ENCODE measurements at places on chromosomes 1 and 21.

GRCh38 chr1:17232759-17233661 lies 15.9 kb upstream of the PADI3 start:
- no peak for DNase-seq

DNA sequence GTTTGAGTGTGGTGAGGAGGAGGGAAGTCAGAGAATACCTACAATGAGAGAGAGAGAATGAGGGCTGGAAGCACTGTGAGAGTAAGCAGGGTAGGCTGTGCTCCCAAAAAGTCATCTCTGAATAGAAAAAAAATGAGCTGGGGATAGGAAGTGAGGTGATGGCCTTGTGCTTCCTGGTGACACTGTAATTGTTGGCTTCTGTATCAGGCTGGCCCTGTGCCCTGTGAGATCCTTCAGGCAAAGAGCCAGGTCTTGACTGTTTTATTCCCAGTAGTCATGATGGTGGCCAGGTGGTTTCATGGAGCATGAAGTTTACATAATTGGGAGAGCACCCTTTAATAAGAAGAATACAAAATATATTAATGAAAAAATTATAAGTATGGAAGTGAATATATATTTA lies 20.4 kb upstream of the SPATA6 start:
- DNase-seq = no peak

GRCh38 chr1:240956020-240956419 lies 344.1 kb upstream of the GREM2 start:
- no peak for DNase-seq

DNA sequence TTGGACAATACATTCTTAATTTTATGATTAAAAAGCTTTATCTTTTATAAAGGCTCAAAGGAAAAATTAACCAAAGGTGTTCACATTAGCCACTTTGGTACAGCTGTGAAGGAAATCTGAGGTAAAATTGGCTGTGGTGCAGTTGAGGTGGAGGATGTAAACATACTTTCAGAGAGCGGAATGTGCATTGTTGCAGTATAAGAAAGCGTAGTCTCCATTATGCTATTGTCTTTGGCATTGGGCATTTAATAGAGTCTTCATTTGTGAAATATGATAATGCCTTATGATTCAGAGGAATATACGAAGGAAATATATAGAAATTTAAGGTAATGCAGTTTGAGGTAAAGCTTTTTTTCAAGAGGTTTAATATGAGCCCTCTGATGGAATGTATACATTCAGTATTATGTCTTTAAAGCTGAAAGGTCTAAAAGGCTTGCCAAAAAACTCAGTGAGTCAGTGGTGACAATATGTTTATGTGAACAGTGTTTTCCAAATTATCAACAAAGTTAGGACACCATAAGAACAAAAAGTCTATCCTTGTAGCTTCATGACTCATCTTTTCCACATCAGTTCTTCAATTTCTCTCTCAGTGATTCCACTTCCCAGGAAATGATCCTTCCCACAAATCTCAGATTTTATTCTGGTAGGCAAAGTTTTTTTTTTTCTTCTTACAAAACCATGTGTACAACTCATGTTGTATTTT lies 26.9 kb upstream of the DDR2 start:
- DNase-seq = no peak

DNA sequence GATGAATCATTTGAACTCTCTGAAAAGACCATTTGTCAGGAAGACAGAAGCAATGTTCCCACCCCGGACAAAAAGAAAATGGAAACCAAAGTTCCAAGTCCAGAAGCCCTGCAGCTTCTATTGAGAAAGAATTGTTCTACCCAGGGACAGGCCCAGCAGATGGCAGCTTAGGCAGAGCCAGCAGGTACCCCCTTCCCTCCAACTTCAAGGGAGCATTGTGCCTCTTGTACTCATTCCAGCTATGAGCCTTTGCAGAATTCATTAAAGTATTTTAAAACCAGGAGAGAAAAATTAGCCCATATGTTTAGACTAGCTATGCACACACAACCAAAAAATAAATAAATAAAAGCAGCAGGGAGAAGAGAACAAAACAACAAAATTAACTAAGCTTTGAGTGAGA lies 85.2 kb upstream of the KCND3 start:
- DNase-seq = no peak

DNA sequence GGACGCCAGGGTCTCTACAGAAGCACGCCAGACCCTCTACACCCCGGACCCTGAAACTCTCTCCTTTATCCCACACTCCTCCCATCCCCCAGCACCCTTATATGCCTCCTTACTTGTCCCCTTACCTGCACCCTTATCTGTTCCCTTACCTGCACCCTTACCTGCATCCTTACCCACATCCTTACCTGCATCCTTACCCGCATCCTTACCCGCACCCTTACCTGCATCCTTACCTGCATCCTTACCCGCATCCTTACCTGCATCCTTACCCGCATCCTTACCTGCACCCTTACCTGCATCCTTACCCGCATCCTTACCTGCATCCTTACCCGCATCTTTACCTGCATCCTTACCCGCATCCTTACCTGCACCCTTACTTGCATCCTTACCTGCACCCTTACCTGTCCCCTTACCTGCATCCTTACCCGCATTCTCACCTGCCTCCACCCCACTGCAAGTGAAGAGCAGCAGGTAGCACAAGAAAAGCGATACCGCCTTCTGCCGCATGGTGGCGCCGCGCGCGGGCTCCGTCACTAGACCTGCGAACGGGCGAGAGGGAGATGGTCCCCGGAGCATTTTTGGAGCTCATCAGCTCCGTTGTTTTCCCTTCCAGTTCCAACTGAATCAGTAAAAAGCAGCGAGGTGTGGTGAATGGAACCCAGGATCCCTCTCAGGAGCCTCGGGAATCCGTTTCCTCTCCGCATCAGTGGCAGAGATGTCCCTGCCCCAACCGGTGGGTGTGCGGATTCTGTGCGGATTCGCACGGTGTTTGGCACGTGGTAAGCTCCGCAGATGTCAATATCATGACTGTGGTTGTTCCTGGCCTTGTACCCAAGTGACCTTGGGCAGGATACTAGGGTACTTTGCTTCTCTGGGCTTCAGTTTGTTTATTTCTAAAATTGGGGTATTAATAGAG lies 2.9 kb downstream of the IFI6 start:
- DNase-seq = peak; percentile 74

DNA sequence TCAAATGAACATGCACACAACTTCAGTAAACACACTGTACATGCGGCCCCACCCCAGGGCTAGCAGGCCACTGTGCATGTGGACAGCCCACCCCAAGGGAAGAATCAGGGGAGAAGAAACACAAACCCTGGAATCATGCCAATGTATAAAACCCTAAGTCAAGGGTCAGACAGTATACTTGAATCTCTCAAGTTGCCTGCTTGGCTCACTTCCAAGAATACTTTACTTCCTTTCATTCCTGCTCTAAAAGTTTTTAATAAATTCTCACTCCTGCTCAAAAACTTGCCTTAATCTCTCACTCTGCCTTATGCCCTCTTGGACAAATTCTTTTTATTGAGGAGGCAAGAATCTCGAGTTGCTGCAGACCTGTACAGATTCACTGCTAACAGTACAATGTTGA lies 231.2 kb upstream of the CACYBP start:
- DNase-seq = no peak

- no peak for DNase-seq
Measured at GRCh38 chr1:1058088-1058905, 15.8 kb downstream of the RNF223 start.

- no peak for DNase-seq
Measured at GRCh38 chr21:36330904-36331303, 10.9 kb downstream of the MORC3 start.

DNA sequence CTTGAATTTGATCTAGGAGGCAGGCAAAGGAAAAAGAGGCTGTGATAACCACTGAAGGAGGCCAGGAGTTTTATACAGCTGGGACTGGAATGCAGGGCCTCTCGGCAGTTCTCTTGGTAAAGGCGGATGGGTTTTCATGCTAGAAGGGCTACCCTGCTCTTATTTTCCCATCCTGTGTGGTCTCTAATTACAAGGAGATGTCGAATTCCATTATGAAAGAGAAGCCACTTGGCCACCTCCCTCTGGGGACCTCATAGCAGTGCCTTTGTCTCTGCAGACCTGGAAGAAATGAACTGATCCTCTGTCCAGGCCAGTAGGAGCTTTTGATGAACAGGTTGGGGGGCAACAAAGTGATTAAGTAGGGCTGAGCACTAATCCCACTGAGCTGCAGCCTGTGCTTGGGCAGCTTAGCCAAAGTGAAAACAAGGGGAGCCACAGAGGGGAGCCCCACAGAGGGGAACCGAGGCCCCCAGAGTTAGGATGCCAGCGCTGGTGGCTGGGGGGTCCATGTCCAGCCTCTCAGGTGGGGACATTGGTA lies 42.2 kb upstream of the BCAR3 start:
- no peak for DNase-seq

DNA sequence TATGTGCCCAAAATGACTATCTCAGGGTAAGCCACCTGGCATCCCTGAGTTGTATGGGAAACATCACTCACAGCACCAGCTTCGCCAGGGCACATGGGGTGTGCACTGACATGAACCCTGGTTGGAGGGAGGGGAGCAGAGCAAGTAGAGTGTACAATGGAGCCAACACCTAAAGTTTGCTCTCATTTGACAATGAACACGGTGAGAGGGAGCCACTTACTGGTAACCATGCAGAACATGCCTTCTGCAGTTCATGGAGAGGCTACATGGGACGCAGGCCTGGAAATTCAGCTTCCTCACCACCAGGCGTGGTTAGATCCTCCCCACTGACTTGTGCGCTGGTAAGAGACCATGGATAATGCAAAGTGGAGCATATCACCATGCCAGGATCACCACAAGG lies 10.0 kb upstream of the CPLANE2 start:
- DNase-seq = no peak

DNA sequence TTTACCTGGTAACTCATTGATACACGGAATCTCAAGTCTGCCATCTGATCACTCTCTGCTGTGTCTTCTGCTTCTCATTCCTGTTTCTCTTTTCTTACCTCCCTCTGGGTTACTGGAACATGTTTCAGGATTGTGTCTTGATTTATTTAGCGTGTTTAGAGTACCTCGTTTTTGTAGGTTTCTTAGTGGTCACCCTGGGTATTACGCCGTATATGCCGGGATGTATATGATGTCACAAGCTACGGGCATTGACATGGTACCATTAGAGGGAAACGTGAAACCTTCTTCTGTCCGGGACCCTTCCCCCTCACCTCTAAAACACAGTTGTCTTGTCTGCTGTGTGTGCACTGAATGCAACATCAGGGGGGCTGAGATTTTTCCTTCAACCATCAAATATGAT lies 2.8 kb downstream of the ACTRT2 start:
- DNase-seq = no peak

GRCh38 chr1:150764617-150765101 lies 919 bp downstream of the CTSS start:
- no peak for DNase-seq

GRCh38 chr21:32184485-32184884 lies 94.4 kb downstream of the MIS18A start:
- DNase-seq = no peak

- no peak for DNase-seq
Measured at GRCh38 chr1:30891227-30891552, 17.4 kb downstream of the SDC3 start.

- no peak for DNase-seq
Measured at GRCh38 chr1:22442212-22442894, 9.3 kb upstream of the ZBTB40 start.

GRCh38 chr1:185987611-185988321 lies 253.6 kb downstream of the HMCN1 start:
- DNase-seq = no peak

DNA sequence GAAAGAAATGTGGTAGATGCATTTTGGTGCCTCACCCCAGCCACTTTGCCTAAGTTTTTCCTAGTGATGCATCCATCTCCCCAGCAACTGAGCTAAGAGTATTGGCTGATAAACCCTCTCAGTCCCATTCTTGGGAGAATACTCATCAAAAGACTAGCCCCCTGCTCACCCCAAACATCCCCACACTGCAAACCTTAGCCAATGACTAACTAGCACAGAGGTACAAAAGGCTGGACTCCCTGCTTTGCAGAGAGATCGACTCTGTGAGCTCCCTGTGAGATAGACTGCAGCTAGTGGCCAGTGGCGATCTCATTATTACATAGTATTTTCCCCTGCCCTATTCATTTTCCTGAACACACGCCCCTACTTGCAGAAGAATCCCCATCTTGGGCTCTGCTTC lies 155.3 kb downstream of the HHIPL2 start:
- no peak for DNase-seq

GRCh38 chr1:202365092-202365815 lies 16.8 kb downstream of the PPP1R12B start:
- DNase-seq = no peak

DNA sequence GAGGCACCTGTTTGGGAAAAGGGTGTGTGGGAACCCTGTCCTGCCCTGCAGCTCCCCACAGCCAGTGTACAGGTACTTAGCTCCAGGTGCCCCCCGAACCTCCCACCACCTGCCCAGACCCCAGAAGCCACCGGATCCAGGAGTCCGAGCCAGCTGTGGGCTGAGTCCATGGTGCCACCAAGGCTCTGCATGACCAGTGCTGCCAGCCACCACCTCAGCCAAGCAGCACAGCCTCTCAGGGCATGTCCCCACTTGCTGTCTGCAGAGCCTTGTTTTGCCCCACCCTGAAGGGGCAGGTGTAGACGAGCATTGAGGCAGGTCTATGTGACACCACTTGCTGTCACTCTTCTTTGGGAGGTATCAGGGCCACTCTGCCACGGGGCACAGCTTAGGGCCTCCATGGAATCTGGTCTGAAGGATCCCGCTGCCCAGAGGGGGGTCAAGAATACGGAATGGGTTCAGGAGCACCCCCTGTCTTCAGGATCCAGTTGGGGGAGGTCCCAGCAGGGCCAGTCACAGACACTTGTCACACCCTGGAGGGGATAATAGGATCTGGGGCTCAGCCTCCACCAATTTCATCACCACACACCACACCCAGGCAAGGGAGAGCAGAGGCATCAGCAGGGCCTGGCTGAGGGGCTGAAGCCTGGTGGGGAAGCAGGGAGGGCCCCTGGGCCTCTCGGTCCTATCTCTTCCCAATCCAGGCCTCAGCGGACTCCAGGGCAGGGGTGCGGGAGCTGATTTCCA lies 27.7 kb downstream of the ARHGEF19 start:
- DNase-seq = no peak

GRCh38 chr21:29078869-29079767 lies 5.7 kb upstream of the CCT8 start:
- no peak for DNase-seq

- DNase-seq = no peak
Measured at GRCh38 chr21:31870472-31871193, 2.2 kb upstream of the HUNK start.

- DNase-seq = peak; percentile 65
Measured at GRCh38 chr1:173420330-173420806, 56.8 kb upstream of the PRDX6 start.

GRCh38 chr1:182163821-182164223 lies 102.3 kb upstream of the ZNF648 start:
- DNase-seq = no peak

- DNase-seq = no peak
Measured at GRCh38 chr1:1921901-1922701, 3.0 kb upstream of the TMEM52 start.

- DNase-seq = no peak
Measured at GRCh38 chr1:88070956-88071355, 613.1 kb upstream of the PKN2 start.

GRCh38 chr1:84146411-84147032 lies 2.5 kb downstream of the PRKACB start:
- no peak for DNase-seq
